Temporal lobe (tissue), 4 donors: ENCODE measurements at places on chromosomes 12 and 14. TPM values are rescaled to one million over a fixed set of nuclear protein-coding genes. Genes with fewer than 3 reads are reported as not detected.

The RTL1 gene
- not detected for total RNA-seq

The TMEM121 gene
- 20.2 TPM for total RNA-seq

The TMX1 gene
- 16.2 TPM for total RNA-seq

The IFNG-AS1 gene
- not detected for total RNA-seq

The AMIGO2 gene
- total RNA-seq: 6.9 TPM
